ENCODE measurements at places on chromosomes 3 and 15.

- DNase-seq, result no peak
Observed at GRCh38 chr3:24673596-24673995, 178.9 kb upstream of the THRB start.

GRCh38 chr15:48785195-48785594, 25.7 kb downstream of the CEP152 start:
- DNase-seq, result no peak

DNA sequence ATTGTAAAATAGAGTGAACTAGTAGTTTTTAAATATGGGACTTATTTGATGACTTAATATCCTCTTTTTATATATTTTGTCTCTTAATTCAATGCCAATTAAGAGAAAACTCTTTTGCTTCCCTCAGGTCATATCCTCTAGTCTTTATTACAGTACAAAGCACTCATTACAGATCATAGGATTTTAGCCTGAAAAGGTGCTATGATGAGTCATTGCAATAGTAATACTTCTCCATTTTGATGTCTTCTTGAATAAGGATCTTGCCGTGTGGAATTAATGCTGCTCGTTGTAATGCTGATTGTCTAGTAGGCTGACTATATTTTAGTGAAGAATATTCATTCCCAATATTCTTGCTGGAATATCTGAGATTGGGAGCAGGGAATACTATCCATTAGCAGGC, 612.2 kb upstream of the GOLIM4 start:
- DNase-seq, result no peak

- DNase-seq, result no peak
Observed at GRCh38 chr3:116886202-116886893, 176.8 kb downstream of the TUSC7 start.

DNA sequence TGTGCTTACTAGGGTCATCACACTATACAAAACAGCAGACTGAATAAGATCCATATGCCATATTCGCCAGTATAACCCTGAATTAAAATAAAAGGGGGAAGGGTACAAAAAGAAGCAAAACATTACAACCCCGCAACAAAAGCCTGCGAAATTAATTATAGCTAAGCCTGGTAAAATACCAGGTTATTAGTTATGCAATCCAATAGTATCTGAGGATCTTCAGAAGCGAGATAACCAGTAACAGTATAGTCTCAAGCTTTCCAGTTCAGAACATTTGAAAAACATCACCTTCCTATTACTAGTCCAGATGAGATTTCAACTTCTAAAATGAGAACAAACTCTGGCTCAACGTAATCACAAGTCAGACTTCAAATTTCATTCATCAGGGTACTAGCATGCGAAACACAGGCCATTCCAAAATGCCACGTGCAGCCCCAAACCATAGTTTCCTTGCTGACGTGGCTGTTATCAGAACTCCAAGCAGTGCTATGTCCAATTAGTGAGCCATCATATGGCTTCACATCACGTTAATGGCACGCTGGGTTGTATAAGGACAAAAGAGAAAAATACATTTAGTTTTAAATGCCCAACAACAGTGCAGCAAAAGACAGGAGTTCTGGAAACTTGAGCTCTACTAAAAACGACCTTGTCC, 1.1 kb downstream of the SSR3 start:
- DNase-seq, result peak; percentile 32

DNA sequence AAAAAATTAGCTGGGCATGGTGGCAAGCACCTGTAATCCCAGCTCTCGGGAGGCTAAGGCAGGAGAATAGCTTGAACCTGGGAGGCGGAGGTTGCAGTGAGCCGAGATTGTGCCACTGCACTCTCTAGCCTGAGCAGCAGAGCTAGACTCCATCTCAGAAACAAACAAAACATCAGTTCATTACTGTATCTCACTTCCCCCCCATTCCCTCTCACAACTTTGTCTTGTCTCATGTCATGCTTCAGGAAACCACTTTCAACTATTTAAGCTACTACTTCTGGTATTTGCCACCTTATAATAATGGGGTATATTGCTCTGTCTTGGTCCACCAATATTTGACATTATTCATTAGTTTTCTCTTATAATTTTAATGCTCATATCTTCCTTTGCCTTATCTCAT, 26.2 kb downstream of the PIK3CA start:
- no peak for DNase-seq

DNA sequence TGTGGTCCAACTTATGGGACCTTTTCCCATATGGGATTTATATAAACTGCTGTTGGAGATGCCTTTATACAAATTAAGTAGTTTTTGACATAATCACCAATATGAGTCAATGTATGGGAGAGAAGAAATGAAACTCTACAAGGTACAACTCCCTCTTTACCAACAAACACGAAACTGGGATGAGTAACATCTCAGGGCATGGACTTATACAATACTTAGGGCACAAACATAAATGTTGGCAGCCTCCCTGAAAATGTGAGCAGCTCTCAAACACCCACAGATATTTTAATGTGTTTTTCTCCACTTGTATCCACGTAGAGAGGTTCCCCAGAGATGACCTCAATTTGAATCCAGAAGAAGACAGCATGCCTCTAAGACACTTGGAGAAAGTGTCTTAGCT, 161.6 kb downstream of the MAGI1 start:
- DNase-seq, result no peak

DNA sequence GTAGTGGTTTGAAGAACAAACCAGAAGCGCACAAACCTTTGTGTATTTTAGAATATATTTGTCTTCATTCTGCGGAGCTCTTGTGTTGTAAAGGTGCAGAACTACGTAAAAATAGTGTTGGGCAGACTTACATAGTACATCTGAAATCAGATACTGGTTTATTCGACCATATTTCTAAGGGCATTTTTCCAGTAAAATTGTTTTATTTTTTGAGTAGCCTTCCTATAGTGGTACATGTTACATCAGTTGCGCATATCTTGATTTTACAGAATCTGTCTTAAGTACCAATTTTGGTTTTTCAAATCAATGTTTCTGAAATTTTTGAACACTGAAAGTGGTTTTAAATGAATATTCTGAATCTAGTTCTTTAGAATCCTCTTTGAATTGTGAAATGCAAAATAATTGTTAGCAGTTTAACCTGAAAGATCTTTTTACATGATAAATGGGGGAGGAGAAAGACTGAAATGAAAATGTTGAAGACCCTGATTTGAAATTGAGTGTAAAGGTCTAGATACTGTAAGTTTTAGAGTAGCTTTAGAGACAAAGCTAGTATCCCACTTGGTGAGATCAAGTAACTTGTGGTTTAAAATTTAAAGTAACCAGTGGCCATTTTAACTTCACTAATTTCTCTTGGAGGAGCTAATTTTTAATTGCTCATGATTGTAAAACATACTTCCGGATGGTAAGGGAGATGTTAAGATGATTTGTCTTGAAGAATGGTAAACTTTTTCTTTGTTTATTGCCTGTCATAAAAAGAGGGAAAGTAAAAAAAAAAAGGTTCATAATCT, 15.5 kb upstream of the CHD2 start:
- DNase-seq, result no peak

DNA sequence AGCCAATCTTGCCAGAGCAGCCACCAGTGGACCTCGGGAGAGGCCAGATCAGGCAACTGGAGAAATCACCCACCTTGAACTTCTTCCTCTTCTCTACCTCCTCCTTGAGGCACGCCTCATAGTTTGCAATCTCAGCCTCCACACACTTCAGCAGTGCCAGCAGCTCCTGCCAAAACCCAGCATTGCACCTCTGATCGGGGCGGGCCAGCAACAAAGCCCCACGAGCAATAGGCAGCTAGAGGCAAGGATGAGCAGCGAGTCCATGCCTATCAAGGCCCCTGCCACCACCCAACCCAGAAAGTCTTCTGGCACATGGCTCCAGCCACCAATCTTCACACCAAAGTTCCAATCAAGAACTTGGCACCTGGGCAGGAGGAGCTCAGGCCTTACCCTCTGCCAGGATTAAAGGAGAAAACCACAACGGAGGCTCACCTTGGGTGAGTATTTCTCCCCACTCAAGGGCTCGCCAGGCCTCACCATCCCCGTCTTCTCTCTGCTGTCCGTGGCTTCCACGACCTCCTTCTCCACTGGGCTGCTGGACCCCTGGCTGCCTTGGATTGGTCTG, 42.1 kb downstream of the SEMA3G start:
- DNase-seq, result no peak

- no peak for DNase-seq
Observed at GRCh38 chr3:37554364-37554763, 307.3 kb upstream of the CTDSPL start.

DNA sequence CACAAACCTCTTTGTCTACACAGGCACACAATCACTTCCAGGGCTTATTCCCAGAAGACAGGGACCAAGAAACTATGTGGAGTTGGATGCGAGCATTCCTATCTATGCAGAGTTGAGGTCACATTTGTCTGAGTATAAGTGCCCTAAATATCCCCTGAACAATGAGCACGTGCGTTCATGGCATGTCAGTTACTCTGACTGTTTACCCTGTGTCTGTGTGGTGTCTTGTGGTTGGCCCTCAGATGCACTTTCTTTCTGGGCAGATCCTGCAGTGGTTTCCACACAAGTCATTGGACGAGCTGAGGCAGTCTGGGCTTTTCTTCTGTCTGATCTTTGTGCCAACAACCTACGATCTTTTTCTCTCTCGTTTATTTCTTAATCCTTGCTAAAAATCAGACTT, 134.5 kb downstream of the FBN1 start:
- no peak for DNase-seq

- no peak for DNase-seq
Observed at GRCh38 chr15:98763179-98763578, 114.8 kb downstream of the IGF1R start.

- no peak for DNase-seq
Observed at GRCh38 chr3:63278171-63279004, at the start of gene SYNPR. TSS of gene SYNPR (plus strand) at chr3:63278308.

DNA sequence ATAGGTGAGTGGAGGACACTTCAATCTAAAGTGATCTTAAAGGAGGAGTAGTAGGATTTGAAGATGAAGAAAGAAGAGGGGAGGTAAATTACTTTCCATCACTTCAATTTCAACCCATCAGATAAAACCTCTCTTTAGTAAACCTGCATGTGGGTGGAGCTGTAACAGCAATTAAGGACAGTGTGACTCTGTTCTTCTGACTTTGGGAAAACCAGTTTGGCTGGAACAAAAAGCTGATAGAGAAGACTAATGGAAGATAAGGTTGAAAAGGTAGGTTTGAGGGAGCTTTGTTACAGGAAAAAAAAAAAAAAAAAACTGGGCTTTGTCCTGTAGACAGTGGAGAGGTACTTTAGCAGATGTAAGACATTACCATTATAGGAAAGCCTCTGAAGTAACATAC, 4.5 kb upstream of the GSK3B start:
- no peak for DNase-seq

DNA sequence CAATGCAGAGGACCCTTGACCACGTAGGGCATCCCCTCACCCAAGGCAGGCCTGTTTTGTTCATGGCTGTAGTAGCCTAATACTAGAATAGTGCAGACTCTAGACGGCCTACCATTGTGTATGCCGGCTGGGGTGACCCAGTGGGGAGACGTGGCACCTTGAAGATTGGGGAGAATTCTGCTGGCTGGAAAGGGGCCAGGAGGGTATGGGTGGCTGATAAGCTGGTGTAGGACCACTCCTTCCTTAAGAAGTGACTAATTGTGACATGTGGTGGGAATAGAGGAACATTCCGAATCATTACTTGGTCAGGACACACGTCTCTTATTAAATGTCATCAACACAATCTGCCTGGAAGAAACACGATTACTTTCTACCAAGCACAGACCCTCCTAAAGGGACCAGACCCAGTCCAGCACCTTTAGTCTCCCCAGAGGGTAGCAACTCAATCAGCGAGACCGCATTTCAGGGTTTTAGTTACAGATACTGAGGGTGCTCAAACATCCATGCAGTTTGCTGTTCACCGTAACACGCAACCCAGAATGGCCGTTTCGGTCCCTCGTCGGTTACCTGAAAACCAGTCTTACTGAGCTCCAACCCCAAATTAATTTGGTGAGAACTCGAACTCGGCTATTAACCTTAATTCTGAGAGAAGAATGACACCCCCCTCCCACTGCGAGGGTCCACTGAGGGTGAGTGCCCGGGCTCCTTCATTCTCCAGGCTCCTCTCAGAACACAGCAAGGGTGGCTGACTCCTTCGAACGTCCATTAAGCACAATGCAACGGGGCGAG, 1.6 kb upstream of the KLF13 start:
- no peak for DNase-seq

DNA sequence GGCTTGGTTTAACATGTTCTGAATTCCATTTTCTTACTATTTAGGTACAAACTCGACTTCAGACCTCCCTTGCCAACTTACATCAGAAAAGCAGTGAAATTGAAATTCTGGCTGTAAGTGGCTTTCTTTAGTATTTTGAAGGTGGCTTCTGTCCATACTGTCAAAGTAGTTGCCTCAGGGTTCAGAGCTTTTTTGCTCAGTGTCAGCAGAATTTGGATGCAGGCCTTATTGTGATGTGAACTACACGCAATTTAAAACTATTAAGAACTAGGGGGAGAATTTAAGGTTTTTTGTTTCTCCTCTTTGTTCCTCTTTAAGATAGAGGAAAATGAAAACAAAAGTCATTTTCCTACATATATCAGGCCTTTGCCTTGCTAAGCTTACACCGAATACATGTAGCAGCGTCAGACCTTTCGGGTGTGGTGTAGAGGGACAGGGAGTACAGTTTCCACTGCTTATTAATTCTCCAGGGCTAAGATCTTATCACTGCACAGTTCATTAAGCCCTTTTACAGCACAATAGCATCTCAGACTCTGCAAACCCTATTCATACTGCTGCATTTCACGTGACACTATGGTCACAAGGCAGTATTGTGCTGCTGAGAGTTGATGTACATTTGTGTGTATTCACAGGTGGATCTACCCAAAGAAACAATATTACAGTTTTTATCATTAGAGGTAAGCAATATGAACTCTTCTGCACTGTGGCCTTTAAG, 6.7 kb downstream of the SRP14 start:
- no peak for DNase-seq

DNA sequence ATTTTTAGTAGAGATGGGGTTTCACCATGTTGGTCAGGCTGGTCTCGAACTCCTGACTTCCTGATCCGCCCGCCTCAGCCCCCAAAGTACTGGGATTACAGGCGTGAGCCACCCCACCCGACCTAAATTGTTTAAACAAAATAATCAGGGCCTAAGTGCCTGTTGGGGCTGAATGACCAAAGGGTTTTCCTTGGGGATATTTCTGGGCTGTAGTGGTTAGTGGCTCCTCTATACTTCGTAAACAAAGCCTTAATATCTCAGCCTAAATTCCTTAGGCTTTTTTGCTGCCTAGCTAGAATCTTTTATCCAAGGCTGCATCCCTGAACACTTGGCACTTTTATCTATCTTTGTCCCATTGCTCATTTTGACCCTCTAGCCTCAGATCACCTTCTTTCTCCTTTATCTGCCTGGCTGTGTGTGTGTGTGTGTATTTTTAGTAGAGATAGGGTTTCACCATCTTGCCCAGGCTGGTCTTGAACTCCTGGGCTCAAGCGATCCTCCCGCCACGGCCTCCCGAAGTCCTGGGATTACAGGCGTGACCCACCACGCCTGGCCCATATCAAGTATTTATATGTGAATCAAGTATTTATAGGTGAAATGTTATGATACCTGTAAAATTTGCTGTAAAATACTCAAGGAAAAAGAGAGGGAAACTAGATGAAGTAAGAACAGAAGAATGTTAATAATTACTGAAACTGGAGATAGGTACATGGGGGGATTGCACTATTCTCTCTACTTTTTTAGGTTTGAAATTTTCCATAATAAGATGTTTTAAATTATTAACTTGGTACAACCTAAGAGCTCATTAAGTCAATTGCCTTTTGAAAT, 1.8 kb downstream of the NUSAP1 start:
- DNase-seq, result no peak

GRCh38 chr3:9244495-9245183, 4.8 kb downstream of the SRGAP3 start:
- no peak for DNase-seq

All from GM04503 (cell line).